ENCODE measurements at places on chromosomes 5 and 9. TPM values are rescaled to one million over a fixed set of nuclear protein-coding genes. Genes with fewer than 3 reads are reported as not detected.

The LEAP2 gene
- 1.0 TPM for total RNA-seq

The TPPP gene
- 0.10 TPM for total RNA-seq

The PCDHB16 gene
- total RNA-seq, result 13.5 TPM

The PTGR1 gene
- total RNA-seq, result 72.9 TPM

The NTMT1 gene
- total RNA-seq, result 35.9 TPM

The SPARC gene
- total RNA-seq, result 4,598 TPM

Data from myocyte (in vitro differentiated cells).